ENCODE measurements at places on chromosomes 6 and 20.

DNA sequence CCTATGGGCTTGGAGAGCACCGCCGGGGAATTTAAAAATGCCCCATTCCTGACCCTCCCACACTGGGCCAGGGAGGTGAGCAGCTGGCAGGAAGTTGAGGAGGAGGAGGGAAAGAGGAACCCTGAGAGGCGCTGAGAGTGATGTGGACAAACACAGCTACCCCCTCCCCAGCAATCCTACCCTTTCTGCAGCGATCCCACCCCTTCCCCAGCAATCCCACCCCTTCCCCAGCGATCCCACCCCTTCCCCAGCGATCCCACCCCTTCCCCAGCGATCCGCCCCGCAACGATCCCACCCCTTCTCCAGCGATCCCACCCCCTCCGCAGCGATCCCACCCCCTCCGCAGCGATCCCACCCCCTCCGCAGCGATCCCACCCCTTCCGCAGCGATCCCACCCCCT, 111.6 kb downstream of the SYCP2 start:
- DNase-seq, result no peak

DNA sequence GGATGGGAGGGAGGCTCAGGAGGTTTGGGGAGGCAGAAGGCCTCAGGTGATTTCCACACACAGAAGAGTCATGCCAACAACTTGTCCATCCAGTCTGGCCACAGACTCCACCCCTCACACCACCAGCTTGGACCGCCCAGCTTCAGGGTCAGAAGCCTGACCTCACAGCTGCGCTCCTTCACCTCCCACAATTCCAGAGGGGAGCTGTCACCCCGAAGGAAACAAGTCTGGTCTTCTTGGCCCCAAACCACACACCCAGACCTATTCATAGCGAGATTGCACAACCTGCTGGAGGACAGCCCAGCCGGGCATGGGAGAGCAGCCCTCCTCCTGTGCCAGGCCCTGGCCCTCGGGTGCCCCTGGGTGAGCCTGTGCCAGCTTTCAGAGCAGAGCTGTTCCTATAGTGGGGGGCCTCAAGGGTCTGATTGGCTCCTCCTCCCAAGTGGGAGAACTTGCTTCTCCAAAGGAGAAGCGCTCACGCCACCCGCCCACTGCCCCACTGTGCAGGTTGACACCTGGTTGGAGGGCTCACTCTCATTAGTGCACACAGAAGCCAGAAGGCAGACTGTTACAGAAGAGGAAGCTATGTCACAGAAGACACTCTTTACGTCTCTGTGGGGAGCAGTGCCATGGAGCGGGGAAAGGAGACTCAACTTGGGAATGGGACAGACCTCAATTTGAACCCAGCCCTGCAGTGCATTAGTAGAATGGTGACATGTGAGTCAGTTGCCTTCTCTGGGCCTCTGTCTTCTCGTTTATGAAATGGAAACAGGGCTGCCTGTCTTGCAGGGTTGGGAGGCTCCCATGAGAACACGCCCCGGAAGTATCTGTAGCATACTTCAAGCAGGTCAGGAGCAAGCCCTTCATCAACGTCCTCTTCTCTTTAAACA, 128.8 kb downstream of the FOXO3 start:
- DNase-seq, result no peak

DNA sequence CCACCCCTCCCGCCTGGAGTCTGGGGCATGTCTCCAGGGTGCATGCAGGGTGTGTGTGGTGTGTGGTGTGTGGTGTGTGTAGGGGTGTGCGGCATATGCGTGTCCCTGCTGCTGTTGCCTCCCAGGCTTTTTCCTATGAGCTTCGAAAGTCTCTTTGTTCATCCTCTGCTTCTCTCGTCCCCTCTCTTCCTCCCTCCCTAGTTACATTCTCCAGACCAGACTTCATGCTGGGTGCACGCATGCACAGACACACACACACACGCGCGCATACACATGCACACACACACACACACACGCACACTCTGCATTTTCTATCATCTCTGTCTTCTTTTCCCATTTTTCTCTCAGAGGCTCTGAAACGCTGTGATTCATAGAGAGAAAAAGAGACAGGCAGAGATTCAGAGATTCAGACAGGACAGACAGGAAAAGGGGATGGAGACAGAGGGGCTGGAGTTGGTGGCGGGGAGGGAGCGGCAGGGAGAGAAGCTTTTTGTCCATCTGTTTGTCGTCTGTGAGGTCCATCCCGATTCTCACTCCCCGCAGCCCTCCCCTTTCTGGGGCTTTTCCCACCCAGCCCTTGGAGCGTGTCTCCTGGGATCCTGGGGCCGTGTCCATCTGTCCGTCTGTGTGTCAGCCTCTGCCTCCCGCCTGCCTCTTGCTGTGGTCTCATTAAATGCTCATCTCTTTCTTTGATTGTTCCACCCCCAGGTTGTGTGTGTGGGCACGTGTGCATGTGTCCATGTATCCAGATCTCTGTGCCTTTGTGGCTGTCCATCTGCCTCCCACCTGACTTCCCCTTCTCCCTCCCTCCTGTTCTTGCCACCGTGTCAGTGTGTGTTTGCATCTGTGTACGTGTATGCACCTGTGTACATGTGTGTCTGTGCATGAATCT, 62.6 kb downstream of the SRC start:
- no peak for DNase-seq

DNA sequence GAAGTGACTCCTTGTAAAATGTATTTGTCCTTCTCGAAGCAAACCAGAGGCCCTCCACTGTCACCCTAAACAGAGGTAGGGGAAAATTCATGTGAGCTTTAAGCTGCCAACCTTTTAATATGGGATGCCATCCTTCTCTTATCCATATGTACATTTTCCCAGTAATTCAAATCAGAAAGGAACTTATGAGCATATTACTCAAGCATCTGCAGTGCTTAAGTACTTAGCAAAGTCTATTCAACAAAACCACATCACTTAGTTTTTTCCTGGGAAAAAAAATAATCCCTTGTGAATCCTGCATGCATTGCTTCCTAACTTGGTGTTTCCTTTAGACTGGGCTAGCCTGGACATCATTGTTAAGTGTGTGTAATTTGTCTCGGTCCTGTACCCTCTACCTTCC, 132.2 kb downstream of the LPA start:
- no peak for DNase-seq

DNA sequence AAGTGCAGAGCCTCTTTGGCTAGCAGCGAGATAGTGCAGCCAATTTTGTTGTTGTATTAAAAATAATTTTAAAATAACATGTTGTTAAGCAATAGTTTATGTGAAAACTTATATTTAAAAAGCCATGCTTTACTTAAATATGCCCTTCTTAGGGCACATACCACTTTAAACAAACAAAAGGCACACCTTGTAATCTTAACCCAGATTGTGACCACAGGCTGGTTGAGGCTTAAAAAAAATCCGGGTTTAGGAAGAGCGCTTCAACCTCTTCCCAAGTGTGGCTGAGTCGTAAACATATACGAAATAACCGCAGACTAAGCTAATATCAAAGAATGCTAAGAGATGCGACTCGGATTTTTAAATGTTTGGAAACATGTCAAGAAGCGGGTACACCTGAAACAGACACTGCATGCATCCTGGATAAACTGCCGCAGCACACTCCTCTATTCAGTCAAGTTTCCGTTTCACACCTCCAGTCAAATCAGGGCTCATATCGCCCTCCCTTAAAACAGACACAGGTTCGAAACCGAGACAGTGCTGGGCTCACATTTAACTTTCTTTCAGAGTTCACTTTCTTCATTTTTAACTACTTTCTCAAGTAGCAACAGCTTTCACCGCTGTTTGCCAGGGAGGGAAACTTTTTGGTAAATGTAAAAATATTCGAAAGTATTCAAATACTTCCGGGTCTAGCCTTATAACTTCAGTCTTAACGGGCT, 1.5 kb downstream of the DEK start:
- DNase-seq, result no peak
